ENCODE measurements at places on chromosomes 12 and 14.

DNA sequence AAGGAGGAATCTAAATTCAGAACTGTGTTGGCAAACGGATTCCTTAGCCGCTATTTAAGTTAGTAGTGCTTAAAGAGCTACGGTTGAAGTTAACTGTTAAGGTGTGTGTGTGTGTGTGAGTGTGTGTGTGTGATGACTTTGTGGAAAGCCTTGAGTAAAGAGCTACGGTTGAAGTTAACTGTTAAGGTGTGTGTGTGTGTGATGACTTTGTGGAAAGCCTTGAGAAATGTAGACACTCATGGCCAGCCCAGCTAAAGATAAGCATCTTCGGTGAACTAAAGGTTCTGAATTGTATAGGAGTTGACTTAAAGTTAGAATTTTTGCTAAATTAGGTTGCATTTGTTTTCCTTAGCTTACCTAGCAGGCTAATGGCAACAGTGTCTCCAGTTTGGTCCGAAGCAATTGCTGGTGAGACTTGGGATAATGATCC lies 1.4 kb downstream of the KTN1 start:
- no peak for DNase-seq

DNA sequence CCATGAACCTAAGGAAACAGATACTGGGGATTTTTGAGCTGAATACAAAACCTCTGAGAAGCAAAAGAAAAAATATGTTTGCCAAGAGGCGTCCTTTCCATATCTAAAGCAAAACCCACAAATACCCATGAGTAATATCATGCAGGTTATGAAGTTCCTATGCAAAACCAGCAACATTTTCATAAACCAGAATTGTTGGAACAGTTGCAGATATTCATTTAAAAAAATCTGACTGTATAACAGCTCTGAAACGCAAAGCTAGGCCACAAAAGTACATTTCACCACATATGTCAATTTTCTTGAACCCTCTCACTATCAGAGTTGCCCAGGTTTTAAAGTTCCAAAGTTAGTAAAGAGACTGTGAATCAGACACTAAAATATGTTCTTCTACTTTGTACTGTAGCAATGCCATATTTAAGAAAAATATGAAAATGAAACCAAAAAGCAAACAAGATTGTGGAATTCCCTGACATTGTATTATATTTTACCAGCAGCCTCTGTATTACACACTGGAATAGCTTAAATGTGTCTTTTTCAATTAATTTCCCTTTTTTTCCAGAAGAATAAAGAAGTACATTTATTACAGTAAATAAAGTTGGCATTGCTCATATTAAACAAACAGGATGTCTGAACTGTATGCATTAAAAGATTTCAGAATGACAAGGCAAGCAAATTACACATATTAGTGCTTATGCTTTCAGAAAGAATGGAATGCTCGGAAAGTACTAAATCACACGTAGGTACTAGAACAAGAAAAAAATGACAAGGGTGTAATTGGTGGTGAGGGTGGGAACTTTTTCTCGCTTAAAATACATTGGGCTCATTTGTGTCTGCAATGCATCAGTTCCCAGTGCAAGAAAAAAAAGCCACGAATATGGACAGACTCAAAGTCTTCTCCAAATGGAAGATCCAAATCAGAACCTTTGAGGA lies 33.6 kb upstream of the HIF1A start:
- no peak for DNase-seq

DNA sequence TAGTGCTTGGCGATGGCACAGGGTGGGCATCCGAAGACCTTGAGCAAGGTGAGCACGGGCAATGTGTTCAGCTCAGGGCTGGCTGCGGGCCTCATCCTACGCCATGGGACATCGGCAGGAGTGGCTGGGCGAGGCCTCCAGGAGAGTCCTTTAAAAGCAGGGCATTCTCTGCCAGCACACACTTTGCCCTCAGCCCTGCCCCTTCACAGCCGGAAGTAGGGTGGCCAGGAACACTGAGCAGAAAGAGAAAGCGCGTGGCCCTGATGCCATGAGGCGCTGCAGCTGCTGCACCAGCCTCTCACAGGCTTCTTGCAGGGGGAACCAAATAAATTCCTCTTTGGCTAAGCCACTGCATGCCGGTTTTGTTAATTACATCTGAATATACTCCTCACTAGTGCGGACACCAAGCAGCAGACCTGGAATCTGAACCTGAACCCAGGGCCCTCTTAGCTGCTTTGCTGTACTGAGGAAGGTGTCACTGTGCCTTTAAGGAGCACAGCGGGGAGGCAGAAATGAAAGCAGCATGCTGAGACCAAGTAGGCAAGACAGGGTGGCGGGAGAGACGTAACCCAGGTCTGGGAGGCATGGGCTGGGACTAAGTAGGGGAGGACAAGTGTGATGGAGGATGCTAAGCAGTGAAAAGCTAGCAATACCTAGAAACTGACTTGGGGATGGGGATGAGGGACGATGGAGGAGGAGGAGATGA lies 155.2 kb downstream of the TTC7B start:
- DNase-seq, result no peak

- no peak for DNase-seq
Measured at GRCh38 chr14:101552786-101553231, 8.5 kb upstream of the DIO3 start.

- no peak for DNase-seq
Measured at GRCh38 chr12:77572371-77572770, 258.3 kb upstream of the NAV3 start.

GRCh38 chr12:32257695-32258496 lies 141.5 kb upstream of the FGD4 start:
- DNase-seq, result no peak

GRCh38 chr14:63908667-63909264 lies 56.0 kb downstream of the SYNE2 start:
- DNase-seq, result no peak

DNA sequence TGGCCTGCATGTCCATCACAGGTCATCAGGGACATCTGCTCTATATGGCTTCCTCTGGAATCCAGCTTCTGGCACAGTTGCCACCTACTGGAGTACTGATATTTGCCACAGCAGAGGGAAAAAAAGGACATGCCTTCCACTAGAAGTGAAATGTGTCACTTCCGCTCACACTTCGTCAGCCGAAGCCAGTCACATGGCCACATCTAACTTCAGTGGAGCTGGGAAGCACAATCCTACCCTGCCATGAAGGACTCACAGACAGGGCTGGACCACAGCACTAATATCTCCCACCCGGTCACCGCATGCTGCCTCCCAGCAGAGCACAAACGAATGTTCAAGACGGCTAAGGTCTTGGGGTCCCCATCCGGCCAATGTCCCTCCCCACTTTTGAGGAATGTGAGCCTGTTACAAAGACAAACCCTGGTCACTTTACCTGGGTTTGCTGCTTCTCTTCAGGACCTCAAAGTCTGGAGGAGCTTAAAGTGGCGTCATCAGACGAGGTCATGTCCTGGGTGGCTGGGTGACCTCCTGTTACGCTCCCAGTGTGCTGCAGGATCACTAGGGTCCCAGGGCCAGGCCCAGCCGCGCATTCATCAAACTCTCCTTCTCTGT lies 98.6 kb downstream of the GCH1 start:
- peak; percentile 68 for DNase-seq

DNA sequence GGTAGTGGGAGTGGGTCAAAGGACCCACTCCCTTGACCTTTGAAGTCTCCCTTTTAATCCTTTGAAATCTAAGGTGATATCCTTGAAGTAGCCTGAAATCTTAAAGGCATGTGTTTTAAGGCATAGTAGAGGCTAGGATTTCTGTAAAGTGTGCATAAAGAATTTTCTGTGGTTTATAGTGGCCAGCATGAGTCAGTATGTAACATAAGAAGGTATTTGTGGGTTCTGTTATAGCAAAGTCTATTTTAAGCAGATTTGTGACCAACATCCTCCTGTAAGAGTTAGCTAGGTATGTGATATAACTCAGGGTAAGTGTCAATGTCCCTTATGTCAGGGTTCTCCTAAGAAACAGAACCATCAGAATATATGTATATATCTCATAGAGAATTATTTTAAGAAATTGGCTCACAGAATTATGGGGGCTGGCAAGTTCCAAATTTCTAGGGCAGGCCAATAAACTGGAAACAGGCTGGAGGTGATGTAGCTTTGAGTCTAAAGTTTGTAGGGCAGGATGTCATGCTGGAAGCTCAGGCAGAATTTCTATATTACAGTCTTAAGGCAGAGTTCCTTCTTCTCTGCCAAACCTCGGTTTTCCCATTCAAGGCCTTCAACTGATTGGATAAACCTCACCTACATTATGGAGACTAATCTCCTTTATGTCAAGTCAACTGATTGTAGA lies 18.7 kb upstream of the EPYC start:
- DNase-seq, result peak; percentile 20

GRCh38 chr14:82411298-82411697 lies 877.6 kb upstream of the SEL1L start:
- DNase-seq, result no peak

DNA sequence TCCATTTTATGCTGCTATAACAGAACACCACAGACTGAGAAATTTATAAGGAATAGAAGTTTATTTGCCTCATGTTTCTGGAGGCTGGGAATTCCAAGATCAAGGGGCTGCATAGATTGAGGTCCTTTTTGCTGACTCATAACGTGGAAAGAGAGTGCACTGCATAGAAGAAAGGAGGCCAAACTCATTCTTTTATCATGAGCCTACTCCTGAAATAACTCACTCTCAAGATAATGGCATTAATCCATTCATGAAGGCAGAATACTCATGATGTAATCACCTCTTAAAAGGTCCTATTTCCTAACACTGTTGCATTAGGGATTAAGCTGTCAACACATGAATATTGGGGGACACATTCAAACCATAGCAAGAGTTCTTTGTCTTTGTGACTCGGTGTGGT lies 60.0 kb upstream of the FBXO33 start:
- DNase-seq, result peak; percentile 56

DNA sequence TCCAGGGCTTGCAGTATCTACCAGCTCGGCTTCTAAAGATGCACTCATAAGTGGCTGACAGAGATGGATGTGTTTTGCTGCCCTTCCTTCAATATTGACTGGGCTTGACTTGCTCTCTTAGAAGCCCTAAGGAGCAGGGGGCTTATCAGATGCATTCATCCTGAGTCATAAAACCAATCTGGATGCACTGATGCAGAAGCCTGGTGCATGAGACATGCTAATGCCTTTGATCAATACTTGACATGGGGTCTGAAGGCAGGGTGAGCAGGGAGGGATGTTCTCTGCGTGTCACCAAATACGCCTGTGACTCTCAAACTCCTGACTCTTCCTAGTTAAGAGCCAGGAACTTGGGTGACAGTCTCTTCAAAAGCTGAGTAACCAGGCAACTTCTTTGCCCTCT lies 77.8 kb upstream of the HSPB8 start:
- DNase-seq, result no peak

DNA sequence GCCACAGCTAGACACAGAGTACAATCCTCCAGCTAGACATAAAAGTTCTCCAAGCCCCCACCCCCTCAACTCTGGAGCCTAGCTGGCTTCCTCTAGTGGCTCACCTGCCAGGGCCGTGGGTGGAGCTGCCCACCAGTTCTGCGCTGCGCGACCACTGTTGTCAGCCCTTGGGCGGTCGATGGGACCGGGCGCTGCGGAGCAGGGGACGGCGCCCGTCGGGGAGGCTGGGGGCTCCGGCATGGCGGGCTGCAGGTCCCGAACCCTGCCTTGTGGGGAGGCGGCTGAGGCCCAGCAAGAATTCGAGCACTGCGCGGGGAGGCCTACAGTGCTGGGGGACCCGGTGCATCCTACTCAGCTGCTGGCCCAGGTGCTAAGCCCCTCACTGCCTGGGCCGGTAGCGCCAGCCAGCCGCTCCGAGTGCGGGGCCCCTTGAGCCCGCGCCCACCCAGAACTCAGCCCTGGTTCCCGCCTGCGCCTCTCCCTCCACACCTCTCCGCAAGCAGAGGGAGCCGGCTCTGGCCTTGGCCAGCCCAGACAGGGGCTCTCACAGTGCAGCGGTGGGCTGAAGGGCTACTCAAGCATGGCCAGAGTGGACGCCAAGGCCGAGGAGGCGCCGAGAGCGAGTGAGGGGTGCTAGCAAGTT lies 51.0 kb downstream of the RTN1 start:
- DNase-seq, result no peak

DNA sequence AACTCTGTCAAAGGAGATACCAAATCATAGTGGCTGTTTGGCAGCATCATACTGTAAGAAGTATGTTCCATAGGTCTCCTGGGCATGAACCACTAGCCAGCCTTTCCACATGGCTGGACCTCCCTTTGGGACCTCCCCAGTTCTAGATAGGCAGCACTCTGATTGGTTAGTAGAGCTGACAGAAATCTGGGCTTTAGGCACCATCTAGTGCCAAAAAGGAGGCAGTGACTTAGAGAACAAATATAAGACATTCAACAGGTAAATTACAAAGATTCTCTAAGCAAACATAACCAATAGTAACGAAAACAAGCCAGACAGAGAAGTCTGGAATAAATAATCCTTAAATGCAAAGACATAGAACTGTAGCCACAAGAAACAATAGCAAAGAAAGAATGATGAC lies 148.0 kb upstream of the PDE3A start:
- DNase-seq, result peak; percentile 61

DNA sequence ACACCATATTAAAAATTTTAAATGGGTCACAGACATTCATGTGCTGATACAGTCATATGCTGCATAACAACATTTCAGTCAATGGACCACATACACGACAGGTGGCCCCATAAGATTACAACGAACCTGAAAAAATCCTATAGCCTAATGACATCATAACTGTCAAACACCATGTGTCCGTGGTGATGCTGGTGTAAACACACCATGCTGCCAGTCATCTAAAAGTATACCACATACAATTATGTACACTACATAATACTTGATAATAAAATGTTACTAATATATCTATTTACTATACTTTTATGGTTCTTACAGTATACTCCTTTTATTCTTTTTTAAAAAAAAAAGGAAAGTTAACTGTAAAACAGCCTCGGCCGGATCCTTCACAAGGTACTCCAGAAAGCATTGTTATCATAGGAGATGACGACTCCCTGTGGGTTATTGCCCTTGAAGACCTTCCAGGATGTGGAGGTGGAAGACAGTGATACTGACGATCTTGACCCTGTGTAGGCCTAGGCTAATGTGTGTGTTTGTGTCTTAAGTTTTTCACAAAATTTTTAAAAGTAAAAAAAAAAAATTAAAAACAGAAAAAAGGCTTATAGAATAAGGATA lies 5.0 kb upstream of the TDG start:
- DNase-seq, result no peak

DNA sequence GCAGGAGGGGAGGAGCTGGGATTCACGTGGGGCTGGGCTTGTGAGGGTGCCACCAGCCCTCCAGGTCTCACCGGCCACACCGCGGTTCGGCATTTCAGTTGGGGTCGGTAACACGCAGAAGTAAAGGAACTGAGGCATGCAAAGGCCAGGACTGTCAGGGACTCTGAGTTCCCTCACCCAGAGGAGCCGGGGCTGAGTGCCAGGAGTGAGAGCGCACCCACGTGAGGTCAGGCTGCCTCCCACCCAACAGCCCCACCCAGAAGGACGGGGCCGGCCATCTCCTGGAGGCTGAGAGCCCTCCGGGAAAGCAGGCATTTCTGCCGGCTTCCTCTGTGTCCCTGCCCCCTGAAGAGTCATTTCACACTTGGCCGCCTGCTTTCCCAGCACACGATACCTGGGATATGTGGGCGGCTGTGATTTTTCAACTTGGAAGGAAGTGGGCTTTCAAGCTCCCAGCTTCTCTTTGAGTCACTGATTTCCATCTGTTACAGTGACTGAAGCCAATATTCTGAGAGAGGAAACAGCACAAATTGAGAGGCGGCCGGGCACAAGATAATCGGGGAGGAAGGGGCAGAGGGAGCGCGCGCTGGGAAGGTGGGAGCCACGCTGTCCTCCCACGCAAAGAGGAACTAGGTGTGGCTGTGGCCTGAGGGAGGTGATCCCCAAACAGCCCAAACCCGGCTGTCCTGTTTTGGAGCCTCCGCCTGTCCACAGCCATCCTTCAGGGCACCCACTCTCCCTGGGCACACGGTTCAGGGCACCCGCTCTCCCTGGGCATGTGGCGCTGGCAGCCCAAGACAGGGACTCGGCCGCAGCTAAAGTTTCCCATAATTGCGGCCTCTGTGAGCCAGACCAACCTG lies 19.0 kb downstream of the GALNT9 start:
- no peak for DNase-seq

All from RKO (cell line).